ENCODE measurements at places on chromosomes 13 and 19.

DNA sequence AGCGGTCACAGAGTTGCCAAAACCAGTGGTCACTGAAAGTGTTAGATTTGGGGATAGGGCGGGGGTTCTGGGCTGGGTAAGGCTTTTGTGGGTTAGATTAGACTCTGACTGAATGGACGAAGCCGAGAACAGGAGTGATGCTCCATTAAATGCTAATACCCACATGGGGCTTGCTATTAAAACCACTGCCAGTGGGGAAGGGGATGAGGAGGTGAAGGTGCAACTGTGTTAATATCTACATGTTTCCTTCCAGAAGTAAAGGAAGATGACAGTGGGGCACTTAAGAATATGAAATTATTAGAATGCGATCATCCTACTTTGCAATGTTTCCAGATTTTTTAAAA is 573 bp upstream of the ZNF614 start:
- DNase-seq = no peak

DNA sequence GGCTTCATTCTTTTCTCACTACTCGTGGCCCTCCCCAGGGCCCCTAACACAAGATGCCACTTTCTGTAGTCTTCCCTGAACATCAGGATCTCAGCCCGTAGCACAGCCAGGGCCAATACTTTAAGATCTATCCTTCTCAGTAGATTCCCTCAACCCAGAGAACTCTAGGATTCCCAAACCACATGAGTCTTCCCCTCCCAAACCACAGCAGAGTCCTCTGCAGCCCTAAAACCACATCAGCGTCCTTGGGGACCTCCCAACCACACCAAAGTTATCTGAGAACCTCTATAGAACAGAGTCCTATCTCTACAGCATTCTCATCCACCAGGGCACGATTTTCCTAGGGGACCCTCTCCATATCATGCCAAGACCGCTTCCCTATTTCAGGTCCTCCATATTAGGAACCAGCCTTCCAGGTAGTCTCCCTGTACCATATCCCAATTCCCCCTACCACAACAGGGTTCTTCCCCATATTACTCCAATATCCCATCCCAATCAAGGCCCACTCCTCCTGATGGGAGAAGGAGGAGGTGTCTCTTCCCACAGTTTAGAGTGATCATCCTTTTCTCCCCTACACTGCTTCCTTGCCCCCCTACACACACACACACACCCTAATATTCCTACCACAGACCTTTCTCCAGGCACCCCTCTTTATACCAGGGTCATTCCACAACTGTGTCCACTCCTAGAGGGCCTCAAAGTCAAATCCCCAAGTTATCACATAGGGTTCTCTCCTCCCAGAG is 1.4 kb downstream of the DYRK1B start:
- no peak for DNase-seq

DNA sequence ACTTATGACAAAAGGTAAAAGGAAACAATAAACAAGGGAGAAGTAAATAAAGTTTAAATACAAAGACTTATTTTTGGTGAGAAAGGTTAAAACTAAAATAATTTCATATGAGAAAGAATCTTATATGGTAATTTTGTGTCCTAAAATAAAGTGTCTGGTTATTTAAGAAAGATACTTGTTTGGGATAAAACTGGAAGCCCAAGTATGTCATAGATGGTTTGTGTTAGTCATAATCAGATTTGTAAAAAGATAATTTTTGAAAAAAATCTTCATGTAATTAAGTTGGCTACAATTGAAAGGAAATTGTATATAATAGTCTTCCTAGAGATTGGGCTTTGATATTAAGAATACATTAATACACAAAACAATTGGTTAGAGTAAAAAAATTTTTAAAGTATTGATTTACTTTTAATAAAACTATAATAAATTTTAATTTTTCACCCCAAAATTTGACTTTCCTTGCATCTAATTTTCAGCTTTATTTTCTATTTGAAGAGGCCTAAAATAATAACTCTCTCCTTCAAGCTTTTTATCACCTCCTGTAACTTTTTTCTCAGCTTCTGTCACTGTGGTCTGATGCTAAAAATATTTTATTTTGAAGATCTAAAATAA is 315.6 kb downstream of the SLITRK5 start:
- DNase-seq = no peak

DNA sequence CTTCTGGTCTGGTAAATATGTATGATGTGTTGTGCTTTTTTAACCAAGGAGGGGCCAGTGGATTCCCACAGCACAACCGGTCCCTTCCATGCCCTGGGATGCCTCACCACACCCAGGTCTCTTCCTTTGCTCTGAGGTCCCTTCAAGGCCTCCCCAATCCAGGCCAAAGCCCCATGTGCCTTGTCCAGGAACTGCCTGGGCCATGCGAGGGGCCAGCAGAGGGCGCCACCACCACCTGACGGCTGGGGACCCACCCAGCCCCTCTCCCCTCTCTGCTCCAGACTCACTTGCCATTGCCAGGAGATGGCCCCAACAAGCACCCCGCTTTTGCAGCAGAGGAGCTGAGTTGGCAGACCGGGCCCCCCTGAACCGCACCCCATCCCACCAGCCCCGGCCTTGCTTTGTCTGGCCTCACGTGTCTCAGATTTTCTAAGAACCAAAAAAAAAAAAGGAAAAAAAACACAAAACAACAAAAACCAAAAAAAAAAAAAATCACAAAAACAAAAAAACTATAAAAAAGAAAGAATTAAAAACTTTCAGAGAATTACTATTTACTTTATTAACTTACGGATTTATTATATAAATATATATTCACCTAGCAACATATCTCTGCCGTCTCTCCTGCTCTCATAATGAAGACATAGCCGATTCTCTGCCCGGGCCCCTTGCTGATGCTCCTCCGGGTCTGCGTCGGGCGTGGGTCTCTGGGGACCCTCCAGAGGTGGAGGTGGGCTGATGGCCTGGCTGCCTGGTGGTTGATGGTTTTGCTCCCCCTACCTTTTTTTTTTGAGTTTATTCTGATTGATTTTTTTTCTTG is 14.4 kb downstream of the CAPN12 start:
- peak; percentile 57 for DNase-seq

DNA sequence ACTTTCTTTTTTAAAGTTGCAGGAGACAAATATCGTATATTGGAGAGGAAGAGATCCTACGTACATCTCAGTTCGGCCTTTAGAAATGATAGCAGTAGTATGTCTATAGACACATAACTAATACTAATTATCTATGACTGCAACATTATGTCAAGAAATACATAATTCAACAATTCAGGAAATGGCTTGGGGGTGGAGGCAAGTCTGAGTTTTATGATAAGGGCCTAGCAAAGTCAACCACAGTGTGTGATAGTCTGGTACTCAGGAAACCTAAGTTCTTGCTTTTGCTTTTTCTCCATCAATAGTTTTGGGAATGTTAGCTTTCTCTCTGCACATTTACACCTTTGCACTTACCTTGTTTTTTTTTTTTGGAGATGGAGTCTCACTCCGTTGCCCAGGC is 27.5 kb upstream of the OBI1 start:
- no peak for DNase-seq

GRCh38 chr19:3760871-3761361 is 576 bp downstream of the APBA3 start:
- no peak for DNase-seq

DNA sequence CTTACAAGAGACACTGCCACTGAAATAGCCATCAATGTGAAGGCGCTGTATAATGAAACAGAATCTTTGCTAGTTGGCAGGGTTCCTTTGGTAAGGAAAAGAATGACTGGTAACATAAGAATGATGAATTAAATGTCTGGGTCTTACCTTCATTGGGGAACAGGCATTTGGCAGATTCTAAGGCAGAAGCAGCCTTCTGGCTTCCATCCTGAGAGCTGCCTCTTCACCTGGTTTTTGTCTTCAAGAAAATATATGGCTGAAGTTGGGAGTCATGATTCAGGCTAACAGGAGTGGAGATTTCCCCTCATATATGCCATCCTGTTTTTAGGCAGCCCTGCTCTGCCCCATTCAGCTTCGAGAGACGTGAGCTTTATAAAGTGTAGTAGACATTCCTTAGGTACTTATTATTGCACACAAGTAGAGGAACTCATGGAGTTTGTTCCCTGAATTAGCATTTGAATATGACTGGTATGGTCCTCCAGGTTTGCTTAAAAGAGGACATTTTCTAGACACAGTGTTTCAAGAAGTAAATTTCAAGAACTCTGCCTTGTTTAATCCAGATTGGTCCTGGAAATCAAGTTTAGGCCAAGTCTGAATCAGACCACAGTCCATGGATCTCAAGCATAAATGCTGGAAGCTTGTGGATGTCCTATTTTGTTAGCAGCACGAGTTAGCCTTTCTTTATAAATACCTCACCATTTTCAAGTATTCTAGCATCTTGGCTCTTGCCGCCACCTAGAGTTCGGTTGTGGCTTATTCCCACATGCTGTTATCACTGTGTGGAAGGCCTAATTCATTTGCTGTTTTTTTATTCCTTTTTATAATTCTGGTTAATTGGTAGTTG is 56.2 kb upstream of the AKAP11 start:
- DNase-seq = no peak

GRCh38 chr19:2495651-2496316 is 19.9 kb downstream of the GADD45B start:
- DNase-seq = no peak

- DNase-seq = no peak
These were observed 19.7 kb upstream of the CEACAM3 start for GRCh38 chr19:41776700-41777099.

DNA sequence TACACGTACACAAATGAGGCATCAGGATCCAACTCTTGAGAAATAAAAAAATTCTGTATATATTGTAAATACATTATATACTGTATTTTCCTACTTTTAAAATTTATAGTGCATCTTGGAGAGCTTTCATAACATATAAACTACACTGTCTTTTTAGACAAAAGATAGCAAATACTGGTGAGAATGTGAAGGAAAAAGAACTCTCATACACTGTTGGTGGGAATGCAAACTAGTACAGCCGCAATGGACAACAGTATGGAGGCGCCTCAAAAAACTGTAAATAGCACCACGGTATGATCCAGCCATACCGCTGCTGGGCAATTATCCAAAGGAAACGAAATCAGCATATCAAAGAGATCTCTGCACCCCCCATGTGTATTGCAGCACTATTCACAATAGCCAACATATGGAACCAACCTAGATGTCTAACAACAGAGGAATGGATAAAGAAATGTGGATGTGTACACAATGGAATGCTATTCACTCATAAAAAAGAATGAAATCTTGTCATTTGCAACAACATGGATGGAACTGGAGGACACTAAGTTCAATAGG is 292.4 kb downstream of the EFNB2 start:
- no peak for DNase-seq

- DNase-seq = no peak
These were observed 1.7 kb upstream of the SLITRK5 start for GRCh38 chr13:87669379-87669978.

DNA sequence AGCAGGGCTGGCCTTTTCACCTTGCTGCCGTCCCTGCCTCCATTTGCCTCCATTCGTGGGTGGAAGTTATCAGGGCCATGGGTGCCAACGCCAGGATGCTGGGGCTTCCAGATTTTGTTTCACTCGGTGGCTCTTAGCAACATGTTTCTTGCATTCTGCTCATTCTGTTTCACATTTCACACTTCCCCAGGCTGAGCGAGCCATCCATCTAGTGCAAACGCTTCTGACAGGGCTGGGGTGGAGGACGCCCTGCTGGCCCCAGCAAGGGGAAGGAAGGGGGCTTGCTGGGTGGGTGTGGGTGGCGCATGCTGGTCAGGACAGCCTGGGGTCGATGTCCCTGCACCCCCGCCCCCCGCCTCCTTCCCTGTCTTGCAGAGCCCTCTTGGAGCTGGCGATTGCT is 165.2 kb downstream of the URI1 start:
- DNase-seq = no peak

DNA sequence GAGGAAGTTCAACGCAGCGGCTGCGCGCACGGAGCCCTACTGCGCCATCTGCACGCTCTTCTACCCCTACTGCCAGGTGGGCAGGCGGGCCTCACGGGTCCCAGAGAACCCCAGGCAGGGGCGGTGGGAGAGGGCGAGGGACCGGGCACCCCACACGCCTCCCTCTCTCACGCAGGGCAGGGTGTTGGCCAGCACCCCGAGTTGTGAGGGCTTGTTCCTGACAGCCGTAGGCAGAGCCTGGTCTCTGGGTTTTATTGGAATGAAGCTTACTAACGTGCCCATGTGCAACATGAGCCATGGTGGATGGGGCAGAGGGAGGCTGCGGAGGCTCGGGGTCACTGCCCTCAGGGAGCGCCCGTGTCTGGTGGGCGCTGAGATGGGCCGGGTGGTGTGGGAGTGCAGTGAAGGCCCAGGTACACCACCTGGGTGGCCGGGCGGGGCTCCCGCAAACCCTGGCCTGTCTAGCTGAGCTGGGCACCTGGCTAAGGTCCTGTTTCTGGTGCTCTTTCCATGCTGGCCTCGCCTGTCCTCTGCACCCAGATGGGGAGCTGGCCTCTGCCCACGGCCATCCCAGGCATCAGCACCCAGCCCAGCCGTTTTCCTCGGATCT is 165.2 kb downstream of the KDM4B start:
- DNase-seq = no peak

DNA sequence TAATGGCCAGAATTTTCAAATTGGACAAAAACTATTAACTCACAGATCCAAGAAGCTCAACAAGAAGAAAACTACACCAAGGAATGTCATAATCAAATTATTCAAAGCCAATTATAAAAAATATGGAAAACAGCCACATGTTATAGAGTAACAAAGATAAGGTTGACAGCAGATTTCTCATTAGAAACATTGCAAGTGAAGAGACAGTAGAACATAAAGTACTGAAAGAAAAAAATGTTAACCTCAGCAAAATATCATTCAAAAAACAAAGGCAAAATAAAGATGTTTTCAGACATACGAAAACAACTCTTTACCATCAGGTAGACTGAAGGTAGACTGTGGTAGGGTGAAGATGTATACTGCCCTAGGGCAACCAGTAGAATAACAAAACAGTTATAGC is 83.4 kb downstream of the KCNRG start:
- no peak for DNase-seq

GRCh38 chr13:30065181-30065580 is 214.8 kb upstream of the UBL3 start:
- no peak for DNase-seq

GRCh38 chr19:28196101-28196500 is 1016.9 kb downstream of the UQCRFS1 start:
- DNase-seq = no peak

DNA sequence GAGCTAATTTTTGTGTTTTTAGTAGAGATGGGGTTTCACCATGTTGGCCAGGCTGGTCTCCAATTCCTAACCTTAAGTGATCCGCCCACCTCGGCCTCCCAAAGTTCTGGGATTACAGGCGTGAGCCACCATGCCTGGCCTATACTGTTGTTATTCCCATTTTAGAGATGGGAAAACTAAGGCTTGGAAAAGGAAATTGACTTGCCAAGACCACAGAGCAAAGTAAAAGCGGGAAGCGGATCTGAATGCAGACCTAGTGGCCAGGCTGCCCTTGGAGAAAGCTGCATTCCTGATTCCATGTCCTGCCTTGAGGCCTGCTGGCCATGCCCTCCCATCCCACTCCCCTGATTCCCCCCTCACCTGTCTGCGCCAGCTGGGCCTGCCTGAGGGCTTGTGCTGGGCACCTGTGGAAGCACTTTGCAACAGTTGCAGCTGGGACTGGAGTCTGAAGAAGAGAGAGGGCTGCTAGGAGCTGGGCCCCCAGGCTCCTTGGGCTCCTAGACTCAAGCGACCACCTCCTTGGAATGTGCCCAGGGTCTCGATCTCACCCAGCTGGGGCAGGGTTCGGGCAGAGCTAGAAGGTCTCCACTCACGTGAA is 5.7 kb downstream of the PALM3 start:
- DNase-seq = no peak

Data from stimulated activated CD4-positive, alpha-beta T cell treated with anti-CD3 and anti-CD28 coated beads, TNF-alpha, amount 100 ng/mL, for 48 hours (primary cell).